ENCODE measurements at places on chromosomes 6 and 20.

GRCh38 chr6:33147807-33148666 is 44.2 kb downstream of the COL11A2 start:
- no peak for DNase-seq

- no peak for DNase-seq
Observed at GRCh38 chr20:32474967-32475811, 109.9 kb downstream of the NOL4L start.

DNA sequence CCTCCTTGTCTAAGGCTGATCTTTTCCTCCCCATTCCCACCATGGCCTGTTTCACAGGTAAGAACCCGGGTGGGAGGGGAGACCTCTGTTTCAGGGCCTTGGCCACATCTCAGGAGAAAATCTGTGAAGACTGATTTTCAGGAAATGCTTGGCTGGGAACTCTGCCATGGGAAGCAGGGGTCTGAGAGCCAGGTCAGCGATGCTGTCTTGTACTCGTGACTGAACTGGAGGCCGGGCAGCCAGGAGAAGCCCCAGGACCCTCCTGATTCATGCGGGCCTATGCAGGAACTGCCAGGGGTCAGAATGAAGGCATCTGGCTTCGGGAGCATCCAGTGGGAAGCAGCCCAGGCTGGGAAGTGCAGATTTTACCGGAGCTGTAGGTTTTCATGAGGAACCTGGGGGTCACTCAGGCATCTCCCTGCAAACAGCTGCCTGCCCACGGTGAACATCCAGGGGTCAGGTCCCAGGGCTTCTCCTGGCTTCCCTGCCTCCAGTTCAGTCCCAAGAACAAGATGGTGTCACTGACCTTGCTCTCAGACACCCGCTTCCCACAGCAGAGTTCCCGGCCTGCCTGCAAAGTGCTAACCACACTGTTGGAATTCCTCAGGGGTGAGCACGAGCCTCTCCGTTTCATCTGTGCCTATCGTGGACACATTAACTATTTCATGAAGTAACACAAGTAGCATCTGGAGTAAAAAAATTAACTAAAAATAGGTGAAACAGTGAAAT is 90.2 kb upstream of the SULF2 start:
- DNase-seq, result no peak

DNA sequence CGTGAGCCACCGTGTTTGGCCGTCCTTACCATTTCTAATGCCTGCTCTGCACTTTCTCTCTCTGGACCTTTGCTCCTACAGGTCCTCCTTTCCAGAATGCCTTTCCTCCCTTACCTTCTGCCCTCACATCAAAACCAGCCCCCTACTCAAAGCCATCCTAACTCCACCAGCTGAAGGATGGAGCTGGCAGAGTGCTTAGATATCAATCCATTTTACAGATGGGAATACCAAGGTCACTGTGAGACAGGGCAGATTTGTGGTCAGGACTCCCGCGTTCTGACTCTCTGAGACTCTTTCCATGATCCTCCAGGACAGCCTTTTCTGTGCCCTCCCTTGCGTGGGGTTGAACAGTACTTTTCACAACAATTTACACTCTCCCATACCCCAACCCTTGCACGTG is 41.7 kb upstream of the SCRT2 start:
- no peak for DNase-seq

DNA sequence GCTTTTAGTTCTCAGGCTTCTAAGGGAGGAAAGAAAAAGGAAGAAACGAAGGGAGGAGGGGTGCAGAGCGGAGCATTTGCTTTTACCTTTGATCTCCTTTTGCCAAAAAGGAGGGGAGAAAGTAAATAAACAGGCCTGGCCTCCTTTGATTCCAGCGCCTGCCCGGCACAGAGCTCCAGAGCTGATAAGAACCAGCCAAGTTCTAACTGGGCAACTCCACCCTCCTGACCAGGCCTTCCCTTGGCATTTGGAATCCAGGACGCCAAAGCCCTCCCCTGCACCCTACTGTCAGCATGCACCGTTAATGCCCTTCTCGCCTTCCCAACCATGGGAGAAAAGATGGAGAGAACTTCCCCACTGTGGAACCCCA is 120.8 kb upstream of the PTPN1 start:
- no peak for DNase-seq

DNA sequence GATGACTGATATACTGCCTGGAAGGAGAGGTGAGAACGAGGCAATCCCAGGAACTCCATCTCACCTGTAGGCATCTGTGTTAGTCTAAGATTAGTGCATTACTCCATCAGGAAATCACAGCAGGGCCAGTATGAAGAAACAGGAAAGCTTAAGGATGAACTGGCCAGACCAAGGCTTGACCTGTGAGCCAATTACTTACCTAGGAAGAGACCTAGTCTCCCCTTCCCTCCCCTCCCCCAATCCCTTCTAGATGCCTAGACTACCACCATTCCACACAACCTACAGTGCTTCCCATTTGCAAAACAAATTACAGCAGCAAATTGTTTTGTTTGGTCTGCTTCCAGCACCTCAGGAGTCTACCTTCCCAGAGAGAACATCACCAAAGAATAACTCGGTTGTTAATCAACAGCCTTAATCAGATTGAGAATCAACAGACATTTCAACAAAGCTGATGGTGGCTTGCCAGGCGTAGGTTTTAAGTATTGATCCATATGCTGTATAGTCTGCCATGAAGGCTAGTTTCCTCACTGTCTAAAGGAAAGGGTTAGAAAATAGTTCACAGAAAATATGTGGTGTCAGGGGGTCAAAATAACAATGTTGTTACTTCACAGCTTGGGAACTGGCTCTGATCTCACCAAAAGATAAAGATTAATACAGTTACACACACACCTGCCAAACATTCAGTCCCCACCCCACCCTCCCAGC is 10.1 kb downstream of the PKHD1 start:
- DNase-seq, result no peak

DNA sequence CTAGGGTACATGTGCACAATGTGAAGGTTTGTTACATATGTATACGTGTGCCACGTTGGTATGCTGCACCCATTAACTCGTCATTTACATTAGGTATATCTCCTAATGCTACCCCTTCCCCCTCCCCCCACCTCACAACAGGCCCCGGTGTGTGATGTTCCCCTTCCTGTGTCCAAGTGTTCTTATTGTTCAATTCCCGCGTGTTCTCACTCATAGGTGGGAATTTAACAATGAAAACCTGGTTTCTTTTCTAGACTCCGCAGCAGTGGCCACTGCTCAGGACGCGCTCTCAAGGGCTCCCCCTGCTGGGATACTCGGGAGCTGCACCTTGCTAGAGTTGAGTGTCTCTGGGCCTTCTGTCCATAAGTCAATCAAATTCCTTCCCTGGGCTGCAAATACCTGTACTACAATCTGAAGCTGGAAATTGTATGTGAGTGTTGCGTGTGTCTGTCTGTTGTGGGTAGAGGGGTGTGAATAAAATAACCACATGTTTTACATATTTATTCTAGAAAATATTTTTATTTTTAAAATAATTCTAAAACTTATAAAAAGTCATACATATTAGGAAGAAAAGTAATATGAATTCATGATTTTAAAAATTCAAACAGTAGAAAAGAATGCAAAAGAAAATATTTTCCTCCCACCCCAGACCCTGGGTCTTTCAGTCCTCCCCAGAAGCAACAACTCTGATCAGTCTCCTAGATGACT is 8.2 kb upstream of the CEP250 start:
- peak; percentile 83 for DNase-seq

DNA sequence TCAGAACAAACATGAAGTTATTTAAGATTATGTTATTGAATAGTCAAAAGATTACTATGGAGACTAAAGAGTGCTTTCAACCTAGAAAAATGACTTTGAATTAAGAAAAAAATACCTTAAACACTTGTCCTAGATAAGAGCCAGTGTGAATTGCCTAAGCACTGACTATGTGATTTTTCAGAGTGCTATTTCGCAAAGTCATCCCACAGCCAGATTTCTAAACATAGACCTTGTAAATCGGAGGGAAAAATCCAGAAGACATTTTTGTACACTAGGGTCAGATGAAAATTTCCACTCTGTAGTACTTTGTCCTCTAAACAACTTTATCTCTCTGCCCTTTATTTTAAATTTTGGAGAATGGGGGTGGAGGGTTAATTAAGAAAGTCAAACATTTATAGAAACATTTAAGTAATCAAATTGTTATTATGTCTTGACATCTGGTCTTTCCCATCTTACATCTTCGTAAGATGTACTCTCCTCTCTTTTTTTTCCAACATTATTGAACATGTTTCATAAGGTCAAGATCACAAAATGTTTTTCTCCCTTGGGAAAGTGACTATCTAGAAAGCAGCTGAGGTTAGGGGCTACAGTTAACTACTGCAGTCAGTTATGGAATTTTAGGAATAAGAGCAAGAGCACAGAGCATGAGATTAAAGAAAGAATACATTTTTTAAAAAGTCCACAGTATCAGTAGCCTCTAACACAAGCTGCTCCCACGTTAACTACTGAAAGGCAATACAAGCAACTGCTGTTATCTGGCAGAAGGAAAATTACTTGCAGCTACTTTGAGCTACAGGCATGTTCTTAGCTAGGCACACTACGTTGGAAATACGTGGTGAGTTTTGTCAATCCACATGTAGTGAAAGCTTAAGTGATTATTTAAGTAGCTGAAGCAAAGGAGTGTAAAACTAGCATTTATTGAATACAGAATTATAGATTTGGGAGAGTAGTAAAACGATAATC is 648.5 kb downstream of the HTR1B start:
- DNase-seq, result no peak

- no peak for DNase-seq
Observed at GRCh38 chr6:163828038-163828795, 413.7 kb downstream of the QKI start.

GRCh38 chr6:152973916-152974315 is 8.9 kb downstream of the FBXO5 start:
- no peak for DNase-seq

DNA sequence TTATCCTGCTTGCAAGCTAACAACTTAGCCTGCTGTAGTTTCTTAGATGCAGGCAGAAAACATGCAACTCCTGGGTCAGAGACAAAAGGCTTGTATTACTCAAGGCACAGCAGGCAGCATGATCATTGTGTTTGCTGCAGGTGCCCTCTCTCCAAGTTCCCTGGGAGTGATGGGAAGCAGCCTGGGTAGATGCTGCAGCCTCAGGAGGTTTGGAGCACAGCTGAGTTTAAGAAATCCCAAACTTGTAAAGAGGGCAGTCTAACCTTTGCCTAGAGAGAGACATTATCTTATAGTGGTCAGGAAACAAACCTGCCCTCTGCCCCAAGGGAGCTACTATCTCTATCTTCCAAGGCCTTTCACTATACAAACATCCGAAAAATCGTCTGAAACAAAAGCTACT is 61.1 kb downstream of the PFDN4 start:
- DNase-seq, result no peak

DNA sequence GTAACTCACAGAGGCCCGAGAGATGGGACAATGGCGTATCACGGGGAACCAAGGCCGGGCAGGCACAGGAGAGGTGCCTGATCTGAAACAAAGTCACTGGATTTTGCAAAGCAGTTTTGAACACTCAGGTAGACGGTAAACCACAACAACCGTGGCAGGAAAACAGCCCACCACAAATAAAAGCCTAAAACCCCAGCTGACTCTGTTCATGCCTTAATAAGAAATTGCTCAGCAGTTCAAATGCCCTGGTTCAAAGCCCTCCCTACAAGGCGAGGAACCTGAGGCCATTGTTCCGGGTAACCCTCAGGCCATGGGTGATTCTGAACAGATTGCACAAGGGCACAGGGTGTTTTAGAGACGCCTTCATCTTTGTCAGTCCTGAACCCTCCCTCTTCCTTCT is 114.2 kb downstream of the MAP3K7 start:
- no peak for DNase-seq

GRCh38 chr6:37919417-37920157 is 100.1 kb downstream of the ZFAND3 start:
- no peak for DNase-seq

DNA sequence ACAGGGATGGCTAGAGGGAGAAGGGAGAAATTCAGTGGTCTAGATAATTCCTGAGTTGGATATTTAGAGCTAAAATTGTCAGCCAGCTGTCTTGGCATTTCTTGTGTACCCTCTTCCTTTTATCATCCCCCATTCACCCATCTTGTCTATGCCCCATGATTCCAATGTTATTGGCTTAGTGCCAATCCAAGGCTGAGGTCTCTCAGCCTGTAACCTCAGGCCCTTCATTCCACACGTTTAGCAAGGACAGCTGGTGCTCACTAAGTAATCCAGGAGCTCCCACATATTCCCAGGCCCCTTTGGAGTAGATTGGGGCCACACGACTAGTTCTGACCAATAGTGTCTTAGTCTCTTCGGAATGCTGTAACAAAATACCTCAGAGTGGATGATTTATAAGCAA is 112.4 kb upstream of the ATXN1 start:
- no peak for DNase-seq

- no peak for DNase-seq
Observed at GRCh38 chr6:73030257-73030656, 195.0 kb downstream of the KHDC1L start.

GRCh38 chr20:2292416-2293110 is 3.2 kb upstream of the TGM3 start:
- DNase-seq, result no peak

DNA sequence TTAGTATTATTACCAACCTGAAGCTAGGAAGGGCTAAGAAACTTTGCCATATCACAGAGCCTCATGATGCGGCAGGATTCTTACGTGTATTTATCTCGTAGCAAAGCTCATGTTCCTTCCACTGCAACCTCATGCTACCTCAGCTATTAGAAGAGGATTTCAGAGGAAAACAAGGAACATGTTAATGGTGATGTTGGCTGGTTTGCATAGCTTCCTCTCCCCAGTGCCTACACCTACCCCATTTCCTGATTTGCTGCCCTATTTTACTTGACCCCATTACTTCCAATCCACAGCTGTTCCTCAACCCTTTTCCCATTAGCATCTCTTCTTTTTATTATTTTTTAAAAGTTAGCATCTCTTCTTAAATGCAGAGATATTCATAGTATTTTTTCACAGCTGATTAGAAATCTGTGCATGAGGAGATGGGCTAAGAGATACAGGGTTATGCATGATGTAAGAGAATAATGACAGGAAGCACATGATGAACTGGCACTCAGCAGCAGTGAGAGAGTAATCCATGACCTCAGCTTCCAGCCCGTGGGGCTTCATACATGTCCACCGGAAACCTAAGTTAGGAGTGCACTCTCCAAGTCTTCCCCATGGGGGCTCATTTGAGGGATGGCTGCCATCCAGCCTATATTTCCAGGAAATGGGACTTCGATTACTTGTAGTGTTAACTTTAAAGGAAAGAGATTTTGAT is 106.1 kb upstream of the ASF1A start:
- DNase-seq, result no peak

GRCh38 chr20:32231245-32231644 is 23.6 kb downstream of the POFUT1 start:
- no peak for DNase-seq

DNA sequence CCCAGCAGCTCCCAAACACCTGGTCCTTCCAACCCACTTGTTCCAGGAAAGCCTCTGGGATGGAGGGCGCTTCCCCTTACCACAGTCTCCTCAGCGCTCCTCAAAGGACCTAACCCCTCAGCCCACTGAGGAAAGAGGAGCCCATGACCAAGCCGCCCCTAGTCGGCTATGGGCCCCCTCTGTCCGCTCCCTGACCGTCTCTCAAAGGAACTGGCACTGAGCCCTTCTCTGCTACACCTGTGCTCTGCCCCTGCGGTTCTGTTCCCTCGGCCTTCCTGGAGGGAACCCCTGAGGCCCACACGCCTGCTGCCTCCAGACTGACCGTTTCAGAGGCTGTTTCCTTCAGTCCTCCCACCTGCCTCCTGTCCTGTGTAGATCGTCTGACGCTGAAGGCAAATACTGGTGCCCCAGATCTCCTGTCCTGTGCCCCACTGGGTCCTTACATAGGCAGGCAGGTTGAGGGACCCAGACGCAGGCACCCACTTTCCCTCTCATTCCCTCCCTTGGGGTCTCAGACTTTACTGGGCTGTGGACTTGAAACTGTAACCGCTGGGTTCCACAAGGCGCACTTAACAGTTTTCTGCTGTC is 1.9 kb upstream of the SLC4A11 start:
- no peak for DNase-seq

GRCh38 chr6:90286884-90287488 is 9.7 kb downstream of the BACH2 start:
- peak; percentile 66 for DNase-seq
